ENCODE measurements at places on chromosomes 7 and 10. TPM values are rescaled to one million over a fixed set of nuclear protein-coding genes. Genes with fewer than 3 reads are reported as not detected.

Gene CDNF
- not detected for total RNA-seq

Gene TMEM26
- not detected for total RNA-seq

Gene ZNF487
- total RNA-seq = 1.0 TPM

Gene LEP
- not detected for total RNA-seq

Gene TEX47
- not detected for total RNA-seq

Gene RSPH10B
- total RNA-seq = 0.11 TPM

Gene AVPI1
- 5.7 TPM for total RNA-seq

Gene GJD4
- total RNA-seq = not detected

Gene GIMAP8
- not detected for total RNA-seq

Gene KCTD7
- 10.7 TPM for total RNA-seq

Gene WDFY4
- not detected for total RNA-seq

Gene SLC35B4
- 26.7 TPM for total RNA-seq

Gene SLC16A12
- total RNA-seq = 0.06 TPM

Gene UTF1
- not detected for total RNA-seq

Gene FOXI2
- total RNA-seq = not detected

Gene CYP3A5
- total RNA-seq = 0.57 TPM

Gene CADPS2
- 12.2 TPM for total RNA-seq

Gene ZCCHC24
- total RNA-seq = 4.3 TPM

Gene ZNF804B
- not detected for total RNA-seq

Gene CALHM3
- total RNA-seq = not detected

Gene IFIT1B
- total RNA-seq = not detected

Gene GNAT3
- total RNA-seq = not detected

Gene KIF5B
- 122 TPM for total RNA-seq

Gene PNLIPRP1
- not detected for total RNA-seq

Gene PALD1
- total RNA-seq = 0.92 TPM

Gene UNCX
- not detected for total RNA-seq

Gene CCL24
- total RNA-seq = not detected
